ENCODE measurements at places on chromosomes 1 and 21. TPM values are rescaled to one million over a fixed set of nuclear protein-coding genes. Genes with fewer than 3 reads are reported as not detected.

The DCDC2B gene
- total RNA-seq: not detected

The GCSAML gene
- total RNA-seq: 1.8 TPM

The TNFRSF18 gene
- total RNA-seq: 8.1 TPM

The NBPF10 gene
- 3.8 TPM for total RNA-seq

The SESN2 gene
- 19.4 TPM for total RNA-seq

The RHCE gene
- total RNA-seq: 0.44 TPM

The NPHP4 gene
- total RNA-seq: 16.1 TPM

The TRIM67 gene
- total RNA-seq: not detected

The C1orf167 gene
- 4.2 TPM for total RNA-seq

The NDUFS2 gene
- 92.7 TPM for total RNA-seq

The ARHGEF16 gene
- total RNA-seq: 39.3 TPM

The OR2L5 gene
- not detected for total RNA-seq

The SLC45A3 gene
- 7.2 TPM for total RNA-seq

The NHLH2 gene
- not detected for total RNA-seq

The INPP5B gene
- 32.9 TPM for total RNA-seq

The POU2F1 gene
- 25.2 TPM for total RNA-seq

The PRXL2B gene
- total RNA-seq: 39.5 TPM
